Osteocyte (in vitro differentiated cells): ENCODE measurements at places on chromosomes 1 and 21. TPM values are rescaled to one million over a fixed set of nuclear protein-coding genes. Genes with fewer than 3 reads are reported as not detected.
A peak's percentile ranks its signal among the peaks of the same experiment; 100 is the strongest.

DNA sequence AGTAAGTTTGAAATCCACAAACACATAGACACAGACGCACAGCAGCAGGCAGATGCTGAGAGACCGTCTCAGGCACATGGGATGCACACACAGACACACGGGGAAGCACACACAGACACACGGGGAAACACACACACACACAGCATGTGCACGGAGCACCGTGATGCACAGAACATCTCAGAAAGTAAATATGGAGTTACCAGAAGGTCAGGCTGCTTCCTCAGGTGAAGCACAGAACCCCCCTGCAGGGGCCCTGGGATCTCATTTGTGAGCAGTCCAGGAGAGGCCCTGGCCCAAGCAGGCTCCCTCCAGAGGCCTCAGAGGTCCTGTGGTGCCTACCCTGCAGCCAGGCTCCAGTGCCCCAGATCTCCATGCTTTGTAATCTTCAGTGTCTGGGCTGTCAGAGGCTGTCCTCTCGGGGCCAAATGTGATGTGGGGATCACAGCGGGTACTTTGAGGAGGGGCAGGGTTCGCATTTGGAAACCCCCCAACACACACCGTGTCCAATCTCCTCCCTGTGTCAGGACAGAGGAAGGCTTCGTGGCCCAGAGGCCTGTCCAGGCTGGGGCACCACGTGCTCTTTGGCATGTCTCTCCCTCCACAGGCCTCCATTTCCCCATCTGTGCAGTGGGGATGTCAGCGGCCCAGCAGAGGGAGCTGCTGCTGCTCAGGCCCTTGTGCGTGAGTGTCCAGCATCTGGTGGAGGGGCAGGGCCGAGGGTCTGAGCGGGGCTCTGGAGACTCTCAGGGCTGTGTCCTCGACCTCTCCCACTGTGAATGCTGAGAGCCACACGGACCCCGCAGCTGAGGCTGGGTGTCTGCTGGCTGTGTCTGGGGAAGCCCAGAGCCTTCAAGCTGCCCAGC lies 23.0 kb upstream of the PRSS38 start:
- DNase-seq, result peak; percentile 75

GRCh38 chr1:178619042-178619927 lies 105.8 kb upstream of the RALGPS2 start:
- DNase-seq, result no peak

DNA sequence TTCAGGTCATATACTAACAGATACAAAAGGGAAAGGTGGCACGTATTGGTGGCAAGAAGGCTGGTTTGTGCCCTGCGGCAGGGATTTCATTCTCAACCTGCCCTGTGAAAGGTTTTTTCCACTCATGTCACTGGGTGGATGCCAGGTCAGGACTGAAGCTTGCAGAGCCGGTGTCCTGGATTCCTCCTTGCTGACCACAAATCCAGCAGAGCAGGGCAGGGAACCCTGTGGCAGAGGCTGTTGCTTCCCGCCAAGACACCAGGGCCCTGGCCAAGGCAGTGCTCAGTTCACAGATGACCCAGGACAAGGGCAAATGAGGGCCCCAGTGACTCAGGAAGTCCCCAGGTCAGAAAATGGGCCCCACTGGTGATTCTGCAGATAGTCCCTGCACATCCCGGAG lies 16.4 kb downstream of the BSND start:
- no peak for DNase-seq

GRCh38 chr1:39544327-39544726 lies 32.3 kb downstream of the PABPC4 start:
- no peak for DNase-seq

- DNase-seq, result no peak
Measured at GRCh38 chr21:34523019-34523555, 11.1 kb upstream of the KCNE1 start.

DNA sequence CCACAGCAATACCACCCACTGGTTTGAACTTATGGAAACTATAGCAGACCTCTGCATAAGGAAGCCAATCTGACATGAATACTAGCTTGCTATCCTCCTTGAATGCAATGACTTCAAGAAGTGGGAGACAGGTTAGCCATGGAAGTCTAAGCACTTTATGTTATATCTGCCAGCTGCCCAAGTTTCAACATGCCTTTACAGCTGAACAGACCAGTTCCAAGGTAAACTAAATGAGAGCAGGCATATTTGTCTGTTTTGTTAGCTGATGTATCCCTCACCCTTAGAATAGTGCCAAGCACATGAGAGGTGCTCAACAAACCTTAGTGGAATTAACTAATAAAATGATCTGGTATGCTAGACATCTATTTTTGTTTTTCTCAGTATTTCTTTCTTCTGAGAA lies 65.1 kb downstream of the ALG14 start:
- DNase-seq, result no peak

- no peak for DNase-seq
Measured at GRCh38 chr1:11764115-11764514, 2.1 kb downstream of the C1orf167 start.

DNA sequence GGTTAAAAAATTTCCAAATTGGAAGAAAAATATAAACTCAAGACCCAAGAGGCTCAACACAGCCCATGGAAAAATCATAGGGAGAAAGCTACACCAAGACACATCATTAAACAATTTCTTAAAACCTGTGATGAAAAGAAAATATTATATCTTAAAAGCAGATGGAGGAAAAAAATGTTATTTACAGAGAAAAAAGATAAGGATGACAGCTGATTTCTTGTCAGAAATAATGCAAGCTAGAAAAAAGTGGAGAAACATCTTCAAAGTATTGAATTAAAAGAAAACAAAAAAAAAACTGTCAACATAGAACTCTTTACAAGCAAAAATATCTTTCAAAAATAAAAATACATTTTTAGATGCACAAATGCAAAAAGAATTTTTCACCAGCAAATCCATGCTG lies 930.5 kb downstream of the ADGRL2 start:
- DNase-seq, result no peak

DNA sequence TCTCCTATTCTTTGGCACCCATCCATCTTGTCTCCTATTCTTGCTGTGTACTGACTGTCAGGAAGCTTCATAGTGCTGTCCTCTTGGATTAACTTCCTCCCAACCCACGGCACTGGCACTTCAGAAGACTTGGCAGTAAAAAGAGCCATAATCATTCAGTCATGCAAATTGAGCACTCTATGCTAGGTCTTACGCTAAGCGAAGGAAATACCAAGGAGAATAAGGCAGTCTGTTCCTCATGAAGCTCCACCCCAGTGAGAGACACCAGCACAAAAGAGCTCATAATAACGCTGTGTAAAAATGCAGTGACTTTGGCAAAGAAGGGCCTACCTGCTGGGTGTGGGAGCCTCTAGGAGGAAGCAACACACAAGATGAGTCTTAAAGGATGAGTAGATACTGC lies 67.1 kb downstream of the GFI1 start:
- DNase-seq, result no peak

- no peak for DNase-seq
Measured at GRCh38 chr21:41459884-41460534, 34.0 kb downstream of the MX1 start.

GRCh38 chr1:180603850-180604226 lies 28.0 kb upstream of the XPR1 start:
- no peak for DNase-seq

DNA sequence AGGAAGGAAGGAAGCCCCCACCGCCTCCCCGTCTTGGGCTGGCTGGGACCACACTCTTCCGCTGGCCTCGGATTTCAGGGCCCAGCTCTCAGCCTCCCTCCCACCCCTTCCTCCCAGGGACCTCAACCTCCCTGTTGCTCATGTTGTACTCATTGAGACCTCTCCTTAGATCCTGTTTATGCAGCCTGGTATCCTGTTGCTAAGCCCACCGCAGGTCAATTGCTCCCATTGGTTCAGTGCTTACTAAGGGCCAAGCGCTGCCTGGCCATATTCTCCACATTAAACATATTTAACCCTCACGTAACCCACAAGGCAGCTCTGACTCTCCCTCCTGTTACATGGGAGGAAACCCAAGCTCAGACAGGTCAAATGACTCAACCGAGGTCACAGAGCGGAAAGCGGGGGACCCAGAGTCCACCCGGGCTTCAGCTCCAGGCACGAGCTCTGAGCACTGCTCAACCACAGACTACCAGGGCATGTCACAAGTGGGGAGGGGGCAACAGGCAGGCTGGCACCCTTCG lies 23.2 kb upstream of the H6PD start:
- no peak for DNase-seq

DNA sequence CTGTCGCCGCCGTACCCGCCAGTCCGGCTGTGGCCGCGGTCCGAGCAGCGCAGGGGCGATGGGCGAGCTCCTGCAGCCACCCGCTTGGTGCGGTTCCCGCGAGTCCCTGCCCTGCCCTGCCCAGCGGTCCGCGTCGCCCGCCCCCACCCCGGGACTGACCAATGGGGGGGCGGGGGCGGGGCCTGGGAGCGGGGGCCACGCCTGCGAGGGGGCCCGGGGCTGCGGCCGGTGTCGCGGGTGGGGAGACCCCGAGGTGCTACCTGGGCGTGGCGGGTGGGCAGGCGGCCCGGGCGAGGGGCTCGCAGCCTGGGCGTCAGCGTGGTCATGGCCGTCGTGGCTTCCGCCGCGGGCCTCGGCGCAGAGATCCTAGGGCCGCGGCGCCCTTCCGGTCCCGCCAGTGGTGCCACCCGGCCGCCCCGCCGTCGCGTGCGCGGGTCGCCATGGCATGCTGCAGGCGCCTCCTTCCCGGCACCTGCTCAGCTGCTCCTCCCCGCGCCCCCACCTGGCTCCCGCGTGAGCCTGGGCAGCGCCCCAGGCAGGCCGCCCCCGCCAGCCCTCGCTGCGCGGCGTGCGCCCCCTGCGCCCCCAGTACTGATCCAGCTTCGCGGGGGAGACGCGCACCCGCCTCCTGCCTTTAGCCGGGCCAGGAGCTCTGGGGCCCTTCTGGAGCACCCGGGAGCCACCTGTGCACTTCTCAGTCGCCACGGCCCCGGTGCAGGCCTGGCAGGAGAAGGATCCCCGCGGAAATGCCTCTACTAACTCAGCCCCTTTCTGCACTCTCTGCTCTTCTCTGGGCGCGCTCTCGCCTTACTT lies at the start of gene BMP8B:
BMP8B (minus strand) TSS at position 108 of the 813 bp plus-strand sequence. CDS start 380 bp downstream, outside the sequence.
- no peak for DNase-seq

GRCh38 chr1:6918186-6918924 lies 133.1 kb downstream of the CAMTA1 start:
- no peak for DNase-seq

- no peak for DNase-seq
Measured at GRCh38 chr1:89659322-89660081, 26.6 kb downstream of the LRRC8C start.

- no peak for DNase-seq
Measured at GRCh38 chr1:96792220-96792619, 70.6 kb downstream of the PTBP2 start.

GRCh38 chr1:69203166-69203565 lies 364.6 kb upstream of the LRRC7 start:
- DNase-seq, result no peak

- no peak for DNase-seq
Measured at GRCh38 chr1:118811156-118811555, 177.0 kb downstream of the TBX15 start.

FALEC gene
- not detected in 2 replicates for total RNA-seq

SFN gene
- total RNA-seq, result not detected in 2 replicates

KIF17 gene
- total RNA-seq, result 0.11 TPM in 1 of 2 replicates, not detected in the other

KCNE2 gene
- total RNA-seq, result 0.56 TPM in 1 of 2 replicates, not detected in the other

L1TD1 gene
- total RNA-seq, result not detected in 2 replicates

CD53 gene
- not detected in 2 replicates for total RNA-seq

C1orf94 gene
- total RNA-seq, result not detected in 2 replicates

SHISAL2A gene
- total RNA-seq, result not detected in 2 replicates

CYP4X1 gene
- total RNA-seq, result 0.38 and 0.89 TPM in 2 replicates
